ENCODE measurements at places on chromosomes 11 and 22.

GRCh38 chr11:102680945-102681344, 24.6 kb downstream of the MMP27 start:
- DNase-seq: no peak

DNA sequence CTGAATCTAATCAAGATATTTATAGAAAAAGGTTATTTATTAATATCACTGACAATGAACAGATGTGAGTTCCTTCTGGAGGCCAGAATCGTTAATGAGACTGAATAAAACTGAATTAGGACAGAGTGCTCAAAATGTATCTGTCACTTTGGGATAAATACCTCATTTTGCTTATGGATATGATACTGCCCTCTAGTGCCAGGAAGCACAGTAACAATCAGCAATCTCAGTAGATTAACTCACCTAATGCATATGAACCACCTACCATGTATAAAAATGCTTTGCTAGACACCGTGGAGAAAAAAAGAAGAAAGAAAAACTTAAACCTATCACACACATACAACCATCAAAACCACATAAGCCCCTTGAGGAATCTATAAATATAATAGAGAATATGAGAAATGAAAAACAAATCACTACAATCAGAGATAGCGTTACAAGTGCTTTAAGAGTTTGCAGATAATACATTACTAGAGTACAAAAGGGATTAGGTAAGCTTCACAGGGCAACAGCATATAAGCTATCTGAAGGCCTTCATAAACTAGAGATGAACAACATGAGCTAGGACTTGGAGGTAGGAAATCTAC, 117.4 kb downstream of the SGSM3 start:
- no peak for DNase-seq

DNA sequence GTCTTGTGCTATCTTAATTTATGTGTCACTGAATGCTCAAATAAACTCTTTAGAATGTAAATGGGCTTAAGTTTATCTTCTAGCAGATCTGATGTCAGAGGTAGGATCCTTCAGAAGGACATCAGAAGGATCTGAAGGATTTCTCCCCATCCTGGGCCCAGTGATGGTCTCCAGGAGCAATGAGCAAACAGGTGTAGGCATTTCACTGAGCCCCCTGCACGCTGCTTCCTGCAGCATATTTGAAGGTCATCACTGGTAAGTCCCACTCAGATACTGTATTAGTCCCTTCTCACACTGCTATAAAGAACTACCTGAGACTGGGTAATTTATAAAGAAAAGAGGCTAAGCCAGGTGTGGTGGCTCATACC, 4.5 kb downstream of the GSTP1 start:
- no peak for DNase-seq

DNA sequence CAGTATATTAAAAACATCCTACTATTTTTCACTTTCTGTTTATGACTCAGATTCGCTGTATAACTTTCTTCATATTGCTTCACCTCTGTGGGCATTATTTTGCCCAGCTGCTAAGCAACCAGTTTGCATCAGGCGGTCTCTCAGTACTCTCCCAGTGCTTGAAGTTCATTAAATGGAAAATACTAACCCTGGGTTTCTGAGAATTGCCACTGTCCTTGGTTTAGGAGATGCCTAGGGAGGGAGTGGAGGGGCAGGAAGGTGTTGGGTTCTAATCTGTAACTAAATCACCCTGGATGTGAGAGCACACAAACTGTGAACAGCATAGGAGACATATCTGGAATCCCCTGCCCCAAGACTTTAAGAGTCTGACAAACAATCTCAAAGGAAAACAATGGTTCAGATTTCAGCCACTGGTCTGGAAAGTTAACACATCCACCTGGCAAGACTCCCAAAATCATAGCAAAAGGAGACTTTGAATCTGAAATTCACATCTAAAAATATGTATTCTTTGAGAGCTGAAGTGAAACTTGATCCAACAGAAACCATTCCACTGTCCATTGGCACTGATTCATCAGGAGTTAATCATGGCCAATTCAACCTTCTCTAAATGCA, 540.0 kb downstream of the SOX6 start:
- DNase-seq: no peak

DNA sequence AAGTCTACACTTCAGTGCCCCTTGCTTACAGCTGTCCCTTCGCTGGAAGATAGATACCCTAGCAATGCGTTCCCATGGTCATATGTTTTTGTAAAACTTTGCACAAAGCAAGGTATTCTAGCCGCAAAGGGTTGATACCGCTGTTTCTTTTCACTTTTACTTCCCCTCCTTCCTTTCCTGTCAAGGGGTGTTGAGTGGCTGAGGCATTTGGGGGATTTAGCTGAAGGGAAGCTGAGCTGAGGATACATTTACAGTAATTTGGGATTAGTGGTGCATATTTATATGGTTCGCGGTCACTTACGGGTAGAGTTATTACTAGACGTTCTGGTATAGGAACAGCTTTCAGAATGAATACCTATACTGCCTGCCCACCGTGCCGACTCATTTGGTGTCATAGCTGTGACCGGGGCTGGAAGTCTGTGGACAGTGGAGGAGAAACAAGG, 86.9 kb upstream of the WNT11 start:
- DNase-seq: no peak

DNA sequence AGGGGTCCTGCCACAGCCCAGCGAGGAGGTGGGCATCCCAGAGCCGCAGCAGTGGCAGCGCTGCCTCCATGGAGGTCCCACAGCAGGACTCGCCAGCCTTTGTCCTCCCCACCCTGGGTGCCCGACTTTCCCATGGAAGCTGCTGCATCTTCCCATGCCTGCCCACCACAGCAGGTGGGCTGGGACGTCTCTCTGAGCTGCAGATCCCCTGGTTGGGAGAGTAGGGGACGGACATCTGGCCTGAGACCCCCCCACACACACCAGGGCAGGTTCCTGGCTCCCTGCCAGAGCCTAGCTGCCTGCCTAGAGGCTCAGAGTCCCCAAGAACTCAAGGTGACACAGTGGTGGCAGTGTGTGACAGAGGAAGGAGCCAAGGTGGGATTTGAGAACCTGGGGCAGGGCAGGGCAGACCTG, 21.5 kb upstream of the PRR5 start:
- DNase-seq: no peak

- no peak for DNase-seq
These were observed 17.1 kb upstream of the NELL1 start for GRCh38 chr11:20652150-20652806.

DNA sequence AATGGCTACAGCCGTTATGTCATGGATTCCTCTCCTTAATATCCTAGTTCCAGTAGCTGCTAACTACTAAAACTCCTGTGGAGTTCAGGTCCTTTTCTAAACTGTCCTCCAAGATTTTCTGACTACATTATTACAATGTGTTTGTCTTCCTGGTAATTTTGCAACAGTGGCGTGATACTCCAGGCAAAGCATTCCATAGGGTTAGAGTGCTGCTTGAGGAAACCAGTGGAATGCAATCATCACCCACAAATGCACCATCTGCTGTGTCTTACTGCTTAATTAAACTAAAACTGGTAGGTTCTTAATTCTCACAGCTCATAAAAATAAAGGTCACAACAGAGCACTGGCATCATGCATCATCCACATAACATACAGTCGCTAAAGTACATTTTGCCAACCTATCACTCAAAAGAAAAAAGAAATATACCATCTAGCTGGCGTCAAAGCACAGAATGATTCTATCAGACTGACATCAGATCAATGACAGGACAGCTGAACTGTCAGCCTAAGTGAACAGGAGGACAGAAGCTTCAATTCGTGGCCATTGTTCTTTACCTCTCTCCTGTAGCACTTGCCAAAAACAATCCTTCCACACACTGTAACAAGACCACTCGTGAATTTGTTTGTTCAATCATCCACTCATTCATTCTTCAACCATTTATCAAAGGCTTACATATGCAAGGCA, 182.5 kb downstream of the CADM1 start:
- DNase-seq: no peak

GRCh38 chr11:119108146-119108856, 1.2 kb downstream of the C2CD2L start:
- DNase-seq: no peak

- DNase-seq: no peak
These were observed 73.1 kb upstream of the GDPD4 start for GRCh38 chr11:77374611-77375031.

DNA sequence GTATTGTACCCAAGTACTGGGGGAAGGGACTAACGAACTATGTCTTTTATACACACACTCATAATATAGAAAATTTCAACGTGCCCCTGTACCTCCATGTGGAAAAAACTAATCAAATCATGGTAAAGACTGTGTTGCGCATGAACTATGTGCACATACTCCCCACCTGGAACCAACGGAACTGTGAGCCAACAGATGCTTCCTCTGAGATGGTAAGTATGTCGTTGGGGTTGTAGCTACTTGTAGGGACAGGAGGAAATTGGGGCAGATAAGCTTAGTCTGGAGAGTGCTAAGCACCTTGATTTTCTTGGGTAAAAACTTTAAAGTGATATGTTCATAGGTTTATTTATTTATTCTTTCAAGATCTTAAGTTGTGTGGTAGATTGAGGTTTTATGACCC, 40.1 kb downstream of the GLYAT start:
- DNase-seq: no peak

- DNase-seq: no peak
These were observed 104.2 kb upstream of the HSD17B12 start for GRCh38 chr11:43576320-43576802.

DNA sequence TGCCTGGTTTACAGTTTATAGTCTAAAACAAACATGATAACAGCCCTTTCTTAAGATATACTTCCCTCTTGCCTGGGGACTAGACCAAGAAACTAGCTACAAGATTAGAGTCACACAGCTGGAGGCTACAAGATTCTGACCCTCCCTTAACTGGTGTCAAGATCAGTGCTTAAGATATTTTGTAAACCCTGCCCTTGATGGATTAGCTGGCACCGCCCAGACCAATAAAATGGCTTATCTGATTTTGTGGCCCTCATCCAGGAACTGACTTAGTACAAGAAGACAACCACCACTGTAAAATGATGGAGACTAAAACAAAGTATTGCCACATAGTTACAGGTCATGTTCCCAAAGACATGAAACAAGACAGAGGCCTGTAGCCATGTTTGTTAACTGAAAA, 53.4 kb downstream of the FAM181B start:
- no peak for DNase-seq

DNA sequence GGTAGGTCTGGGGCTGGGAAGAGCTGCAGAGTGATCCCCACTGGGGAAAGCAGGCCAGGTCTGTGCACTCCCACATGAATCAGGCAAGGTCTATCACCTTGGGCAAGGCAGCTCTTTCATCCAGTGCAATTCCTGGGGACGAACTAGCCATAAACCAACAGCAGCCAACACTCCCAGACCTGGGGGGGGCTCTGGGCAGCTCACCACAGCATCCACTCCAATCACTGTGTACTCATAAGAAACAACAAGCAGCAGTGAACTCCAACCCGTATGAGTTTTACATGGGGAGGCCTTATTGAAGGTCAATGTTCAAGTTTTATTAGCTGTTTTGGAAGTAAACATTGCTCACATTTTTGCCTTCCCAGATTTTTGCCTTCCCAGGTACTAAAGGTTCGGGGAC, 157.4 kb upstream of the NAV2 start:
- DNase-seq: no peak

- DNase-seq: no peak
These were observed 126.8 kb upstream of the RAG2 start for GRCh38 chr11:36724742-36725385.

- no peak for DNase-seq
These were observed 33.1 kb downstream of the CEP295 start for GRCh38 chr11:93694557-93694956.

DNA sequence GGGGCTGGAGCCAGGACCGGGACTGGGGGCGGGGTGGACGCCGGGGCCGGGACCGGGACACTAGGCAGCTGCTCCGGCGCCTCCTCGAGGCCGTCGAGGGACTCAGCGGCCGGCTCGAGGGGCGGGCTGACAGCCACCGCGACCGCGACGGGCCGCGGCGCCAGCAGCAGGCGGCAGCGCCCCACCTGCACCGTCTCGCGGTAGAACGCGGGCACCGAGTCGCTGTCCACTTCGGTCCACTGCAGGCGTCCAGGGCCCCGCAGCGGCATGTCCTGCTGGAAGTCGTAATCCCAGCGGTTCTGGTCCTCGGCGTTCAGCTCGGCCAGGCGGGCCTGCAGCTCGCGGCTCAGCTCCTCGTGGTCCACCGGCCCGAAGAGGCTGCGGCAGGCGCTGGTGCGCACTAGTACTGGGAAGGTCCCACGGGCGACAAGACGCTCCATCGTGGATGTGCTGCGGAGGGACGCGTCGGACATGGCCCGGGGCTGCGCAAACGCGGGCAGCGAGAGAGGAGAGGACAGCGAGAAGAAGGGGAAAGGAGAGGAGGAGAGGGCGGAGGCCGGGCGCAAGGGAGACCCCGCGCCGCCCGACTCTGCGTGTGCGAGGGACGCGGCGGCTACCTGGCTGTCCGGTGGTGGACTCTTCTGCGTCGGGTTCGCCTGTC, 428 bp downstream of the CDKN1C start:
- DNase-seq: no peak

DNA sequence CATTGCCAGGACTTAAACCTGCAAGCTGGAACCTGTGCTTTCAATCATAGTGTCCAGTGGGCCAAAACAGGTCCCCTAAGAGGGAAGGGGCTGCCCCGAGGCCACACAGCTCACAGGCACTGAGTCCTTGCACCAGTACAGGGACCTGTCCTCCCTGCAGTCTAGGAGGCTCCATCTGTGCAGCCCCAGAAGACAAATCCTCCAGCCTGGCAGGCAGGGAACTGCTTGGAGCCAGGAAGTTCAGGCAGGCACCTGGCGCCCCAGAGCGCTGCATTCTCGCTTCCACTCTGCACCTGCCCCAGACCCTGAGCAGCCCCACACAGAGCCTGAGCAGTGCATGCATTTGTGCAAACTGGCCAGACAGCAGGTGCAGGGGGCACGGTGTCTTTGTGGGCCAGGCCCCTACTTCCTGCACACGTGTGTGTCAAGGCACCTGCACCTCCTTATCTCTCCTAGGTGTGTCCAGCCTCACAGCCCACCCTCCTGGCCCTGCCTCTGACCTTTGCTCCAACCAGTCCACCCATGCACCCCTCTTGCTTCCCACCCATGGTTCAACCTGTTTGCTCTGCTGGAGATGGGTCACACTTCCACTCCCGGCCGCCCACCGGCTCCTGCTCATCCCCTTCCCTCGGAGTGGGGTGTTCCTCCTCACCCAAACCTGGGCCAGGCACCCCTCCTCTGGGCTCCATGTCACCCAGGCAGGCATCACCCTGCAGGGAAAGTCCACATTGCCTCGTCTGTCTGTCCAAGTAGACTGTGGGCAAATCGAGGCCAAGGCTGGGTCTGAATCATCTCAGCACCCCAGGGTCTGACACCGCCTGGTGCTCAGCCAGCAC, 19.0 kb downstream of the LINC01488 start:
- DNase-seq: no peak

GRCh38 chr11:70490208-70490607, 91.9 kb downstream of the CTTN start:
- DNase-seq: no peak

Data from iPS DF 6.9 (cell line).